ENCODE measurements at places on chromosomes 6 and 20.

DNA sequence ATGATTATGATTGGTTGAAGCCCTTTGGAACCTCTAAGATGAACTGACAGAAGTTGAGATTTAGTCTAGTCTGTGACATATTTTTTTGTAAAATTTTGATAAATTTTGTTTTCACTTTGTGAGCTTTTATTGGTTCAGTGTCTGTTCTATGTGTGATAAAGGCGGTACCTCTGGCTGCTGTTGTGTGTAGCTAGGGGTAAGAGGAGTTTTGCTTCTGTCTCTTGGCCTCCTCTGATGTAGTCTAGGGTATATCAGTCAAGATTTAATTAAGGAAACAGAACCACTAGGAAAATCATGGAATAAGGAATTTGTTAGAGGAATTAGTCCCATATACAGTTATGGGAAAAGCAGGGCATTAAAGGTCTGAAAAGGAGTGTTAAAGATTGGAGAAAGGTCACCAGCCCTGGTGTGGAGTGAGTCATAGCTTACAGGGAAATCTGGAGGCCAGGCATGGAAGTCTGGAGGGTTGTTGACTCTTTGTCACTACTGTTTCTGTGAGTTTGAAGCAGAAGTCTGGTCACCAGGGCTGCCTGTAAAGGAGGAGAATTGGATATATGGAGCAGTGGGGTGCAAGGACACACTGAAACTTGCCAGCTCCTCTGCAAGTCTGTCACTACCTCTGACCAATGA, 28.5 kb downstream of the CDC5L start:
- DNase-seq, result peak; percentile 11

- DNase-seq, result no peak
Measured at GRCh38 chr6:111724505-111724904, 118.8 kb upstream of the TRAF3IP2 start.

DNA sequence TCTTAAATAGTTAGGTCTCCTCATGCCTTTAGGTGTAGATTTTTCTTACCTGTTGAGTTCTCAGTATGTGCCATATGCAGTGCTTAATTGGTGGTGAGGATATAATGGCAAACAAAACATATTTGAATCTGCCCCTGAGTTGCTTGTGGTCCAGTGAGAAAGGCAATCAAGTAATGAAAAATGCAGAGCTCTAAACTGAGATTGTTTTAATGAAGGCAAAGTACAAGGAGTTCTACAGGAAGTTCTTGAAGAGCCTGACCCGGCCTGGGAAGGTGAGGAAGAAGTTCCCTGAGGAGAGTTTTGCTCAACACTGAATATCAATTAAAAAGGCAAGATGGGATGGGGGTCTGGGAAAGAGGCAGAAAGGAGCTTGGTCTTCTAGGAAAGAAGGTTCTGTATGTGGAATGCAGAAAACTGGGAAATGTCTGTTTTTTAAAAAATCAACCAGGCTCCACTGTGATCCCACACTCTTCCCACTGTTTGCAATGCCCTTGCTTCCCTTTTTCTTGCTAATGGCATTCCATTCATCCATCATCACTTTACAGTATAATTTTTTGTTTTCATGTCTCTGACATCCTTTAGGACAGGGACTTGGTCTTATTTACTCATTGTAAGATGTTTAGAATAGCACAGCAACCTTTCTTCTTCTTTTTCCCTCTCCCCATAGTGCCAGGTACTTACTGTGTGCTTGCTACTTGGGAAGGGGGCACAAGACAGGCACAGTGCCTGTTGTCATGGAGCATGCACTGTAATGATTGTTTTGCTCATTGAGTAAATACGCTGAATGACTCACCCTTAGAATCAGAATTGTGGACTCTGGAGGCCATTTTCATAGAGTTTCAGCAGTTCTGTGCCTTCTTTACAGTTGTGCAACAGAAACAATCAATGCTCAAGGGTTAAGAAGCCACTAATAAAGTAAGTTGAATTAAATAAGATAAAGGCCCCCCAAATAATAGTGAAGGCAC, 64.3 kb downstream of the ANKS1A start:
- peak; percentile 76 for DNase-seq

GRCh38 chr6:125547381-125547780, 202.1 kb upstream of the HEY2 start:
- DNase-seq, result no peak

DNA sequence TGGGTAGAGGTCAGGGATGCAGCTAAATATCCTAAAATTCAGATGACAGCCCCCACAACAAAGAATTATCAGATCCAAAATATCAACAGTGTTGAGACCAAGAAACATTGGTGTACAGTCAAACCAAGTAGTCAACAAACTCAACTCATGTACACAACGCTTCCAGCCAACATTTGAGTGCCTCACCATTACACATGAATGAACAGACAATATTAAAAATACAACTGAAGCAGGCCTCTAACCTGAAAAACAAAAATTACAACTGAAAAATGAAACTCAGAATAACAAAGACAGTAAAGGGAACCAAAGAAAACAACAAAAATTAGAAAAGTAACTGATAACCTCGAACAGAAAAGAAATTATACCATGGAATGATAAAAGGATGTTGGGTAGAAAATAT, 46.2 kb downstream of the HACE1 start:
- no peak for DNase-seq

DNA sequence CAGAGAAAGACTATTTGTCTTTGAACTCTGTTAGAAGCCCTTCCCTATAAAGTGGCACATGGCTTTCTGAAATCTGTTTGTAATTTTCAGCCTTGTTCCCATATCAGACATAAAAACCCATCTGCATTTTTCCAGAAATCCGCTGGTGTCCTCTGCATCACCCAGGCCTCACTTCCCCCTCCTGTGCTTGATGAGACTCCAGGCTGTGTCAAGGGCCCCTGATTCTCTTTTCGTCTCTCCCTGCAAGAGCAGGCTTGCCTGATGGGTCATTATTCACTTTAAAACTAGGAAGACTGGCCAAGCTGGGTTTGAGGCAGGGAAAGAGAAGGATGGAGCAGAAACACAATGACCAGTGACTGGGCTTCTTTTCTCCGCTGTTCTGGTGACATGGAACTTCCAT, 10.6 kb upstream of the PROKR2 start:
- DNase-seq, result peak; percentile 48

GRCh38 chr20:38804221-38804620, 1.3 kb upstream of the PPP1R16B start:
- no peak for DNase-seq

Measured in epithelial cell of esophagus (primary cell).